ENCODE measurements at places on chromosomes 1 and 21.

- no peak for DNase-seq
Observed at GRCh38 chr1:4468804-4469514, 185.4 kb upstream of the AJAP1 start.

DNA sequence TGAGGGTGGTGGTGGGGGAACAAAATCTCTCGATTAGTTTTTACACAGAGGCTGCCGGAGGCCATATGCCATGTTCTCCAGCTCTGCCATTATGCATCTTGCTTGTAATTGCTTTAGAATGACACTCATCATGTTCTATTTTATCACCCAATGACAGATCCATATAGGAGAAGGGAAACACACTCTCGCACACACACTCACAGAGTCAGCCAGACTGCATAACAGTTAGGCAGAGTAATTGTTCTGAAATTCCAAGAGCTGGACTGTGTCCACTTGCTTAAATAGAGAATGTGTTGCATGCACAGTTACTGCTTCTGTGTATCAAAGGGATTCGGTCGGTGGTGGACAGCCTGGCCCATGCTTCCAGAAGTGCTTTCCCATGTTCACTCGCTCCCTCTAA is 30.6 kb downstream of the KCND3 start:
- DNase-seq: no peak

DNA sequence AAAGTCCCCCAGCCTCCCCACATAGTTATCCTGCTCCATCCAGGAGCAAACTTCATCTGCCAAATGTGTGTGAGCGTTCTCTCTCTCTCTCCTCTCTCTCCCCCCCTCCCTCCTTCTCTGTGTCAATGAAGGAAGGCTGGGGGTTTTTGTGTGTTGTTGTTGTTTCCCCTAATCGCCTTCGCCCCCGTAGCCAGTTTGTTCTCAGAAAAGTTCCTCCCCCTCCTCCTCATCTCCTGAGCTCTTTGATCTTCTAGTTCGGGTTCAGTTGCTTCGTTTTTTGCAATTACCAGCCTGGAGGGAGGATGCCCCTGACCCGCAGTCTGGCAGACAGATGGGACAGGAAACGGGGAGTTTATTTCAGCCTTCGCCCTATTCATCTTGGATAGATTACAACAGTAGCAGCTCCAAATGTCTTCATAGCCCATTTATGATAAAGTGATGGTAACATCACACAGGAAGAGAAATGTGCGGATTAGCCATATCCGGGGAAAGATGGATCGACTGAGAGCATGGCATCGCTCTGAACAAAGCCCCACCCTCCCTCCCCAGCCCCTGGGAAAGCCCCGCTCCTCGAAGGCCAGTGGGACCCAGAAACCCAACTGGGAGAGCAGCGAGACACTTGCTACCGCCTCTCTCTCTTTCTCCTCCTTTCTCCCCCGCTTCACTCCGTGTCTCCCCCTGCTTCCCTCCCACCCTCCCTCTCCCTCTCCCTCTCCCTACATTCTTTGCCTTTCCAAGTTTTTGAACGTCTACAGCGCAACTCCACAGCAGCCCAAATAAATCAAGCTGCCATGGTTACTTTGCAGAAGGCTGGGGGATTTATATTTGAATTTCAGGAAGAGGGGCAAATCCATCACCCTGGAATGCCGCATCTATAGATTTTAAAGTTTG is 139.7 kb upstream of the ARHGEF16 start:
- DNase-seq: no peak

DNA sequence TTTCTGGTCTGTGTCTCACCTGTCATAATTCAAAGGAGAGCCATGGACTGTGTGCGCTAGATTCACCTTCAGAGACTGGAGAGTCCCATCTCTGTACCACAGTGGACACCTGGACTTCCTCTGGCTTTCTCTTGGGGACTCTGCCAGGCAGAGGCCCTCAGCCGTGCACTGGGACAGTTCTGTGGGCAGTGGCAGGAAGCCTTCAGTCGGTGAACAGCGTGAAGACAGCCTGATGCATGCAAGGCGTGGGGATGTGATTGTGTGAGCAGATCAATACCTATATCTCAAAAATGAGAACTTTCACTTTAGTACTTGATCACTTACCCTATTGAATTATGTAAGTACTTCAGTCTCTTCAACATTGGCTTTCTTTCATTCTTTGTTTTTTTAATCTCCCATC is 245.3 kb downstream of the DISC1 start:
- no peak for DNase-seq

- no peak for DNase-seq
Observed at GRCh38 chr21:24280596-24280995, 1326.7 kb downstream of the MRPL39 start.

GRCh38 chr1:233299450-233299849 is 3.9 kb upstream of the PCNX2 start:
- no peak for DNase-seq

DNA sequence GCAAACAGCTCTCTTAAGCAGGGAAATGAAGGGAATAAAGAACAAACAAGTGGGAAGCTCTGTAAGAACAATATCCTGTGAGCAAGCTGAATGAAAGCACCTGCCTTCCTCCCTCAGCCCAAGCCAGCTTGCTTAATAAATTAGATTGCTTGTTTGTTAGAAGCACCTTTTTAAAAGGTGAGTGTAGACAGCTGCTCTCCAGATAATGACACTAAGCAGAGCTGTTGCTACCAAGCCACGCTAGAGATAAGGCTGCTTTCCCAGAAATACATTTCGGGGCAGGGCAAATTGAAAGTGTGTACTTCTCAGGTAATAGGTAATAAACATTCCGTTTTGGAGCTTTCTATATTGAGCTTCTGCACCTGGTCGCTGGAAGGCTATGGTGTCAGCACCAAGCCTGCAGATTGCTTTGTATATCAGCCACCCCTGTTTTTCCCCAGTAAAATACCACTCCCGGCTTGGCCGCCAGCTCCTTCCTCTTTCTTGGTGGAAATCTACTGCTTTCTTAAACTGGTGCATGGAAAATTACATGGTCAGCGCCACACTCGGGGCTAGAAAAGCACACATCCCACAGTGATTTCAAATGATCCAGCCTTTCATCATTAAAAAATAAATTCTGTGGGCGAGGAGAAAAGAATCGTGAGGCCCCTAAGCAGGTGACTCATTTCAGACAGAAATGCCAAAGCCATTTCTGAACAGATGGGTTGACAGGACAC is 151.3 kb downstream of the ETS2 start:
- no peak for DNase-seq

- DNase-seq: no peak
Observed at GRCh38 chr1:117673405-117673804, 67.6 kb downstream of the TENT5C start.

DNA sequence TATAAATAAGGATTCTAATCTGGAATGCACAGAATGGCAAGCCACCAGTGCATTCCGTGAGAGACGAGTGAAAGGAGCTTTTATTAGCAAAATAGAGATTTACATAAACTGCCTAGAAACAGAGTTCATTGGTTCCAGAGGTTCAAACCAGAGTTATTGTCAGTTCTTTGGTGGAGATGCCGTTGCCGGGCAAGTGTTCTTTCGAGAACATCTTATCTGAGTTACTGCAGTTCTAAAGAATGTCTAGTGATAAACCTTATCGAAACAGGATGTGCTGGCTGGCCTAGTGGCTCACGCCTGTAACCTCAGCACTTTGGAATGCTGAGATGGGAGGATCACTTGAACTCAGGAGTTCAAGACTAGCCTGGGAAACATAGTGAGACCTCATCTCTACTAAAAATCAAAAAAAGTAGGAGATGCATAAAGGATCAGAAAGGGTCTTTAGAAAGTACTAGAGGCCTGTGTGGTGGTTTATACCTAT is 19.9 kb upstream of the EVI5 start:
- DNase-seq: no peak

DNA sequence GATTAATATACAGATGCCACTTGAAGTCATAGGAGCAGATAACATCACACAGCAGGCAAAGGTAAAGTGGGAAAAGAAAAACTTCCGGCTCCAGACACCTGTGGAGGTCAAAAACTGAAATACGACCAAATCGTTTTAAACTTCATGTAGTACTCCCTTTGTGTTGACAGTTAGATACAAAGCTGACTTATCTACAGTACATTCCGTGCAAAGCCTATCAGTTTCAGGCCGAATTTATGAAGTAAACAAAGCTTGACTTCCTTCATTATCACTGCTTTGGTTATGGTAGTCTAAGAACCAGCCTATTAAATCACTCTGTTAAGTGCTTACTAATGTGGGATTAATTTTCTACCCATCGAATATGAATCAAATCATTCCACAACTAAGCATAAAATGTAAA is 156.3 kb downstream of the SMYD3 start:
- DNase-seq: no peak

- DNase-seq: peak; percentile 40
Observed at GRCh38 chr1:157363660-157364140, 188.6 kb downstream of the FCRL5 start.

GRCh38 chr1:9253004-9253403 is 18.4 kb downstream of the H6PD start:
- no peak for DNase-seq

GRCh38 chr1:87338566-87338965 is 9.9 kb downstream of the LMO4 start:
- DNase-seq: peak; percentile 7

GRCh38 chr1:151315565-151316235 is 11.5 kb downstream of the PI4KB start:
- DNase-seq: no peak

DNA sequence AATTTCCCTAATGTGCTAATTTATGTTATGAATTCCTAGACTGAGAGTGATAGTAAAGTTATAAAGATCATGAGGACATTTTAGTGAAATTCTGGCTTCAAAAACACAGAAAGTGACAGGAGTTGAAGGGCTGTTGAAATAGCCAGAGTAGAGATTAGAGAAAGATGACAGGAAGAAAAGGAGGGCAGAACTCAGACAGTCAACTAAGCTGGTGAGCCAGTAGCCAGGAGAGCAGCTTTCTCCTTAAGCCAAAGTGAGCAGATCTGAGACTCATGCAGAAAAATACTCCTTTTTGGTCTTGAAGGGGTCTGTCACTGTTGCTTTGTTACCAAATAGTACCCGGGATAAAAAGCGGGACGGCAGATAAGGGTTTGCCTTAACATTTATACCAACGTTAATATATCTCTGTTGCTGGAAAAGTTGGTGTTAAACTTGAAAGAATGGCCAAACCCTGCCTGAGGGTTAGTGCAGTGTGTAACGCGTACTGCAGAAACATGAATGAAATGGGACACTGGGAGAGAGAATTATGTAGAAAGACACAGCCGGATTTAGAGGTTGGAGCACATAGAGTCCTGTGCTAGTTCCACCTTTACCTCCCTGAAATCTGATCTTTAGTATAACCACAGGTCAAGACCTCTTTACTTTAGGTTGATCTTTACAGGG is 12.8 kb downstream of the AHCYL1 start:
- no peak for DNase-seq

DNA sequence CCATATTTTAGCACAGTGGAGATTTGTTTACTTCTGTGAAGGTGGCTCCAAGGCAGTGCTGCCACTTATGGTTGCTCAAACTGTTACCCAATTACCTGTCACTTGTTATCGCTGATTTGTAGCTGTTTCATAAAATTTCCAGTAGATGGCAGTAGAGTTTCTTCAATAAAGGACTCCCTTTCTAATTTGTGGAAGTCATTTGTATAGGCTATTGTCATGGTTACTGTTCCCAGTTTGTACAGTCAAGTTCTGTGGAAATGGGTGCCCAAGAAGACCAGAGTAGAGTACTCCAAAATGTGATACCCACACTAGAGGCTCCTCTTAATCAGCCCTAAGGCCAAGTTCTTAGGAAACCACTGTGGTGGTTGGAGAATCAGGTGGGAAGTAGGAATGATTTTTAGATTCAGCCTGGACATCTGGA is 186.1 kb downstream of the CLEC20A start:
- DNase-seq: peak; percentile 81

DNA sequence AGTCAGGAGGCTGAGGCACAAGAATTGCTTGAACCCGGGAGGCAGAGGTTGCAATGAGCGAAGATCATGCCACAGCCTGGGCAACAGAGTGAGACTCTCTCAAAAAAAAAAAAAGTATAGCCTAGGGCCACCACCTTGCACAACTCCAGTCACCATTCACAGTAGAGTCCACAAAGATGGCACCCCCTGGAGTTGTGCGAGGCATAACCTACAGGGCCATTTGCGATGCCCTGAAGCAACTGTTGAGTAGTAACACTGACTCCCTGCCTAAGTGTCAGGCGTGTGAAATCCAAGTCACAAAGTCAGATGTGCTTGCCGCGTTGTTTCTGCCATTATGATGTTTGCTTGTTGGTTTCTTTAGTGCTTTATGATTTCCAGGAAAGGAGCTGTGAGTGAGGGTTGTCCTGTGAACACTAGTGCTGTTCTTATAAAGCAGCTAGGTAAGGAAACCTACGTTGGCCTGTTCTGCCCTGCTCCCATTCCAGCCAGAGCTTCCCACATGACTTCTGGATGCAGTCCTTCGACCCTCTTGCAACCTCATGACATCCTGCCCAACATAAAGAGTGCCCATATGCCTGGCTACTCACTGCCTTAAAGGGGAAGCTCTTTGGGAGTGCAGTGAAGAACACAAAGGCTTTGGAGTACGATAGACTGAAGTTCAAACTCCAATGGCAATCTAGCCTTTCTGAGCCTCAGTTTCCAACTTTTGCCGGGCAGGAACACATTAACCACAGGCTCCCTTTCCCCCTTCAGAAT is 29.8 kb downstream of the FHAD1 start:
- DNase-seq: no peak

- DNase-seq: peak; percentile 44
Observed at GRCh38 chr1:113153116-113153803, 80.3 kb downstream of the LRIG2 start.

- DNase-seq: no peak
Observed at GRCh38 chr1:28761189-28761588, 24.4 kb downstream of the YTHDF2 start.

GRCh38 chr1:18676332-18676781 is 45.7 kb downstream of the PAX7 start:
- DNase-seq: no peak

DNA sequence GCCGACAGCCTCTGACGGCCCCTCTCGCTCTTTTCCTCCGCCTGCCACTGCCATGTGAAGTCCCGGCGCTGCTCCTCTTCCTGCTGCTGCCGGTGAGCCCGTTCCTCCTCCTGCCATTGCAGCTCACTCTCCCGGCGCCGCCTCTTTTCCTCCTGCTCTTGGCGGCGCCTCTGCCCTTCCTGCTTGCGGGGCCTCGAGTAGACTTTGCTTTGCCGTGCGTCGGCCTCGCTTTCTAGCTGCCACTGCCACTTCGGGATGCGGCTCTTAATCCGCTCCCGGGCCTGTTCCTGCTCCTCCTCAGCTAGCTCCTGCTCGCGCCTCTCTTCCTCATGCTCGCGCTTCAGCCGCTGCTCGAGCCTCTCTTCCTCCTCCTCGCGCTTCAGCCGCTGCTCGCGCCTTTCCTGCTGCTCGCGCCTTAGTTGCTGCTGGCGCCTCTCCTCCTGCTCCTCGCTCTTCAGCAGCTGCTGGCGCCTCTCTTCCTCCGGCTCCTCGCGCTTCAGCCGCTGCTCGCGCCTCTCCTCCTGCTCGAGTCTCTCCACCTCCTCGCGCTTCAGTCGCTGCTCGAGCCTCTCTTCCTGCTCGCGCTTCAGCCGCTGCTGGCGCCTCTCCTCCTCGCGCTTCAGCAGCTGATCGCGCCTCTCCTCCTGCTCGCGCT is 4.3 kb downstream of the TCHH start:
- DNase-seq: peak; percentile 43

- DNase-seq: no peak
Observed at GRCh38 chr1:111209622-111210021, 9.2 kb upstream of the DENND2D start.

- DNase-seq: no peak
Observed at GRCh38 chr1:12345350-12346217, 115.8 kb downstream of the VPS13D start.

GRCh38 chr1:51575406-51576084 is 41.3 kb upstream of the OSBPL9 start:
- DNase-seq: no peak
